Aorta (tissue), 5 donors: ENCODE measurements at places on chromosomes 5 and 9. TPM values are rescaled to one million over a fixed set of nuclear protein-coding genes. Genes with fewer than 3 reads are reported as not detected.

- DNase-seq = no peak
Observed at GRCh38 chr5:116585227-116585626, 10.6 kb upstream of the SEMA6A start.

DNA sequence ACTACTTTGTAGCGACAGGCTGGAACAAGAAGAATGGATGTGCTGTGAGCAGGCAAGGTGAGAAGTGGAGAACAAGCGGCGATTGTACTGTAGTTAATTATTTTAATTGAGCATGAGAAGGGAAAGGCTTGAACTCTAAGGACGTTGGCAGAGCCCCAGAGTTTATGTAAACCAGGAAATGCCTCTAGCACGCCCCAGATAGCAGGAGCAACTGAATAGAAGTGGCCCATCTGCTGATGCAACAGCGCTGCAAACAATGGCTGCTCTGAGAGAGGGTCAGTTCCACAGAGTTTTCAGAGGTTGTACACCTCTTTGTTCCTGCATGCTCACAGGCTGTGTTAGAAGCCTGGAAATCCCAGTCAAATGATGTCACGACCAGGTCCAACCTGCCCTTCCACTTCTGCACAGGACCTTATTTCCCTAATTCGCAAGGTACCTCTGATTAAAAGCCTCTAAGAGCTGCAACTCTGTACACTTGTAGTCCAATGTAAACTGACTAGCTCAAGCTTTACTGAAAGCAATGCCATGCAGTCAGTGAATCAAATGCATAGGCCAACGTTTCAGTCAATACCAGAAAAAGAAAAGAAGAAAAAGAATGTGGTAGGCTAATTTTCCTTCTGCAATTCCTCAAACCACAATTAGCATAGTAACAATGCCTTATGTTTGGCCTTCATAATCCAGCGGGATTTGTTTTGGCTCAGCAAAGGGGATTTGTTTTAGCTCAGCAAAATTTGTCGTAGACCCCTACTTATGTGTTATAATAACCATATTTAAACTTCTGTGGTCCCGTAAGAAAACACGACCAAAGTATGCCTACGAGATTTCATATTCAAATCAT lies 119.6 kb upstream of the RETREG1 start:
- DNase-seq = no peak

GRCh38 chr9:114413861-114414301 lies 26.1 kb upstream of the AKNA start:
- DNase-seq = no peak

GRCh38 chr9:22079873-22080341 lies 70.8 kb upstream of the CDKN2B start:
- peak; percentile 44 for DNase-seq

GRCh38 chr5:177988989-177989625 lies 6.9 kb downstream of the PROP1 start:
- no peak for DNase-seq

Gene IFNB1
- polyA plus RNA-seq = not detected

DNA sequence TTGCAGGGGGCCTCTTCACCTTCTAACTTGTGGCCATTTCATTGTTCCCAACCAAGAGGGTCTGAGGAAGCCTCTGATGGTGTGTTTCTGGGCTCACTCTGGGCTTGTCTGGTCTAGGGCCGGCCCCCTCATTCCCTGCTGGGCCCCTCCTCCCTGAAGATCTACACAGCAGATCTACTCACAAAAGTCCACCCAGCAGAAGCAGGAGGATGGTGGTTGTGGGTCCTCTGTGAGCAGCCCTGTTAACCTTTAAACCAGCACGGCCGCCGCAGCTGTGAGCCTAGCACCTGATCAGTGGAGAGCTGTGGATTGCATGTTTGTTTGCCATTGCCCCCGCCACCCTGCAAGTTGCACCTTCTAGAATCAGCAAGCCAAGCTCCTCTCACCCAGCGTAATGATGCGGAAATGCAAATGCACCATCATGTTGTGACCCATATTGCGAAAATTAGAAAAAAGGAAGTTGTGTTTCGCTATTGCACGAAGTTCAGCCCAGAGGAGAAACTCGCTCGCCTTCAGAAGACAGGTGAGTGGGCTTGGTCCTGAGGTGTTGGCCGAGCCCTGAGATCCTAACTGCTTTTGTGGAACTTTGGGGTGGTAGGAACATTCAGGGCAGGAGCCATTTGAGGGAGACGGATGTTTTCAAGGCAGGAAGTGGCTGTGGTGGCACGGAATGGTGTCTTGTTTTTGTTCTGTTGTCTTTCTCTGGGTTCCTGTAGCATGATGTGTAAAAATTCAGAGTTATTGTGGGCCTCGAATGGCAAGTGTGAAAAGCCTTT lies 16.7 kb downstream of the FGD3 start:
- peak; percentile 64 for DNase-seq

DNA sequence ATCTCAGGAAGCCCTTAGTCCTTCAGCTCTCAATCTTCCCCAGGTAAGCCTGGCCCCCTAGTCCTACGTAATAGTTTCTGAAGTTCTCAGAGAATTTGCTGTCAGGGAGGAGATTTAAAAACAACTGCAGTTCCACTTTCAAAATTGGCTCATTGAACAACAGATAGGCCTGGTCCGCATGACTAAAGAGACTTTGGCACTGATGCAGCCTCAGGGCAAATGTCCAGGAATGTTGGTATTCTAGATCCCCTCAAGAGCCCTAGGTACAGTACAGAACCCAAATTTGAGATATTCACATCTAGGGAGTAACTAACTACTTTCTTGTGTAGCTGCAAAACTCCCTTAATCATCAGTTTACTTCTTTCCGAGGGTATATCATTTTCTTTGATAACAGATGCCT lies 162.8 kb downstream of the GABRG2 start:
- no peak for DNase-seq

Gene WNT8A
- not detected for polyA plus RNA-seq

Gene GPR150
- polyA plus RNA-seq = not detected

DNA sequence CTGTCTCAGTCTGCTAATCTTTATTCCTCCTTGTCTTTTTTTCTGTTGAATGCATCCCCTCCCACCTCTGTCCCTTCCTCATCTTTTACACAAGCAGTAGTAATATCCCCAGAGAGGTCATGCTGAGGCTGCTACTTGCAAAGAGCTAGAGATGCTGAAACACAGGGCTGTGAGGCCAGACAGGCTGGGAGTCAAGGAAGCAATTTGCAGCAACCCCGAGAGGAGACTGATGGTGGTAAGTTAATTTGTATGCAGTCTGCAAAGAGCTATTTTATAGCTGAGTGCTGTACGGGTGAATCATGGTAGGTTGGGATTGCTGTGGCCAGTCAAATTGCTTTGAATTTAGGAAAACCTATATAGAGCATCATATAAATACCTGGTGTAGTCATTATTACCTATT lies 90.2 kb upstream of the SLC24A2 start:
- DNase-seq = no peak
